B cell (primary cell): ENCODE measurements at places on chromosomes 4 and X.

- no peaks in the 10 kb centered on the region for H3K36me3 ChIP-seq
- H3K4me3 ChIP-seq = no peak overlapping the region
- no peak overlapping the region for H3K27ac ChIP-seq
- H3K4me1 ChIP-seq = peaks cover 3% of the 10 kb centered on the region
- no peaks in the 10 kb centered on the region for H3K27me3 ChIP-seq
- DNase-seq = no peak
These were observed 70.0 kb upstream of the MSX1 start for GRCh38 chr4:4789462-4789861.

DNA sequence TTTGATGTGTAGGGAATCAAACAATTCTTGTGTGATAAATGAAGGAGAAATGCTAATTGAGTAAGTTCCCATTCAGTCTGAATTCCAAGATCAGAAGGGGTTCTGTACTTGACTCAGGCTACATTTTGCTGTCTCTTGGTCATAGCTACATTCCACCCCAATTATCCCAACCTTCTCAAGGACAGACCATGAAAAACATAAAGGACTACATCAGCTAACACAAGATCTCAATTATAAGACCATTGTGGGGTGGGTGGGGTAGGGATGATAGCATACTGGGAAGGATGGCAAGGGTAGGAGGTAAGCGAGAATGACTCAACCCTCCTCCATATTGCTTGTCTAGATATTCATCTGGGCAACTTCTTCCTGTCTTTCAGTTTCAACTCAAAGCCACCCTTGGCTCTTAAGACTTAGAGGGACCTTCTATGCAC is 87.4 kb upstream of the ETNPPL start:
- no peaks in the 10 kb centered on the region for H3K36me3 ChIP-seq
- H3K27me3 ChIP-seq = no peaks in the 10 kb centered on the region
- H3K4me3 ChIP-seq = no peak overlapping the region
- no peak overlapping the region for H3K27ac ChIP-seq
- peaks cover 13% of the 10 kb centered on the region for H3K4me1 ChIP-seq

DNA sequence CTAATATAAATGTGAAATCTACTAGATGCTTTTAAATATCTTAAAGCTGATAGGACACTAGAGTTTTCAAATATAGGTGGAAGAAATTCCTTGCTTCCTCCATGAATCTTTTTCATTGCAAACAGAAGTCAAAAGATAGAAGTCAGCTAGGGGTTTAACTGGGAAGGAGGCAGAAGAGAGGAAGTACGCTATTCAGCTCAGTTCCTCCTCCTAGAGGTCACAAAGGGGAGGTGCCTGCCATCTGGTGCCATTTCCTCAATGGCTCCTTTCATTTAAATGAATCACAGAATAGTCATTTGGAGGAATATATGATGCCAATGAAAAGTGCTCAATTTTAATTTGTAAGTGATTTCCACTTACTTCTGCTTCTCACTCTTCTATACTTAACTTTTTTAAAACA is 8.5 kb downstream of the COL25A1 start:
- DNase-seq = peak; percentile 9
- H3K27me3 ChIP-seq = peaks cover 5% of the 10 kb centered on the region
- H3K36me3 ChIP-seq = no peaks in the 10 kb centered on the region
- H3K4me1 ChIP-seq = no peaks in the 10 kb centered on the region
- no peak overlapping the region for H3K4me3 ChIP-seq

GRCh38 chr4:98614094-98614493 is 44.3 kb downstream of the TSPAN5 start:
- H3K4me3 ChIP-seq = no peak overlapping the region
- H3K27ac ChIP-seq = no peak overlapping the region
- H3K36me3 ChIP-seq = no peaks in the 10 kb centered on the region
- H3K4me1 ChIP-seq = no peaks in the 10 kb centered on the region
- DNase-seq = no peak

DNA sequence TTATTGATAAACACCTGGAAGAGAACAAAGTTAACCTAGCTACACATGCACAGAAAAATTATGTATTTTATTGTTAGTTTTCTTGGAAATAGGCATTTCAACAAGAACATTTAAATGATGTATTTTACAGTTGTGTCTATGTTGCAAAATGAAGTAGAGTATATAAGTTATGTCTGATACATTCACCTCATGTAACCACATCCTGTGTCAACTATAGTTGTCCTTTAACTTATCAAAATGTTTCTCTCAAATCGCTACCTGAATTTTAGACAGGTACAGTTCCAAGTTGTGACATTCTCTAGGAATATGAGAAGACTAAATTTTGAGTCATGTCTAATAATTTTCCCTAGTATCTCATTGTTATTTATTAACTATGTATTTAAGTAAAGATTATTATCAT is 27.2 kb upstream of the TNIP3 start:
- no peaks in the 10 kb centered on the region for H3K4me1 ChIP-seq
- no peak for DNase-seq
- no peak overlapping the region for H3K27ac ChIP-seq
- no peaks in the 10 kb centered on the region for H3K36me3 ChIP-seq
- H3K4me3 ChIP-seq = no peak overlapping the region
- H3K27me3 ChIP-seq = no peaks in the 10 kb centered on the region

- H3K27me3 ChIP-seq = no peaks in the 10 kb centered on the region
These were observed 59.0 kb downstream of the CHM start for GRCh38 chrX:85988353-85988752.

- no peaks in the 10 kb centered on the region for H3K36me3 ChIP-seq
- H3K27me3 ChIP-seq = peaks cover 3% of the 10 kb centered on the region
- H3K27ac ChIP-seq = no peak overlapping the region
- H3K4me1 ChIP-seq = peaks cover 9% of the 10 kb centered on the region
- DNase-seq = no peak
These were observed 110.4 kb upstream of the TBC1D9 start for GRCh38 chr4:140866492-140867005.

- DNase-seq = no peak
- H3K36me3 ChIP-seq = no peaks in the 10 kb centered on the region
- H3K27ac ChIP-seq = no peak overlapping the region
- H3K4me1 ChIP-seq = no peaks in the 10 kb centered on the region
These were observed 140.2 kb upstream of the PJA1 start for GRCh38 chrX:69305333-69306062.

DNA sequence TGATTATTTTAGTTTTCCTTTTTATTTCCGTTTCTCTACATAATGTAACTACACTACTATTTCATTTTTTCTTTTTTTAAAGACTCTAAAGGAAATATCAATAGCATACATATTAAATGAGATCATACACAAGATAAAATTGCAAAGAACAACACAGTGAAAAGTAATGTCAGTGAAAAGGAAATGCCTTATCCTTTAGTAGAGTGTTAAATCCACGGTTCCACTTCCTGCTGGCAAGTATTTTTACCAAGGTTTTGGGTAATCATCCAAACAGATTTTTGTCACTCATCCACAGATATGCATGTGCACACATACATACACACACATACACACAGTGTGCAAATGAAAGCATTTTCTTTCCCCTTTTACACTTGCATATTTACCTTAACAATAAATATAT is 548.9 kb downstream of the PPP4R3C start:
- no peaks in the 10 kb centered on the region for H3K36me3 ChIP-seq
- H3K4me3 ChIP-seq = no peak overlapping the region
- H3K27ac ChIP-seq = no peak overlapping the region
- H3K4me1 ChIP-seq = no peaks in the 10 kb centered on the region

GRCh38 chrX:2732076-2732475 is 19.8 kb upstream of the XG start:
- no peak for DNase-seq
- H3K27me3 ChIP-seq = no peaks in the 10 kb centered on the region
- H3K36me3 ChIP-seq = peaks cover 2% of the 10 kb centered on the region

DNA sequence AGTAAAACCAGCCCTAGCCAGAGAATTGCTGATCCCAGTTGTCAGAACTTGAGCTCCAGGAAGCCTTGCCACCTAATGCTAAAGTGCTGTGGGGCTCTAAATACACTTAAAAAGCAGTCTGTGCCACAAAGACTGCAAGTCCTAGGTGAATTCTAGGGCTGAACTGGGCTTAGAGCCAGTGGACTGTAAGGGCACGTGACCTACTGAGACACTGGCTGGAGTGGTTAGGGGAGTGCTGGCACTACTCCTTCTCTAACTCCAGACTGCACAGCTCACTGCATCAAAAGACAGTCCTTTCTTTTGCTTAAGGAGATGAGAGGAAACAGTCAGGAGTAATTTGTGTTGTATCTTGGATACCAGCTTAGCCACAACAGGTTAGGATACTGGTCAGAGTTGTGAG is 1240.2 kb downstream of the FAM133A start:
- no peaks in the 10 kb centered on the region for H3K27me3 ChIP-seq
- no peaks in the 10 kb centered on the region for H3K4me1 ChIP-seq
- H3K36me3 ChIP-seq = no peaks in the 10 kb centered on the region
- no peak for DNase-seq

DNA sequence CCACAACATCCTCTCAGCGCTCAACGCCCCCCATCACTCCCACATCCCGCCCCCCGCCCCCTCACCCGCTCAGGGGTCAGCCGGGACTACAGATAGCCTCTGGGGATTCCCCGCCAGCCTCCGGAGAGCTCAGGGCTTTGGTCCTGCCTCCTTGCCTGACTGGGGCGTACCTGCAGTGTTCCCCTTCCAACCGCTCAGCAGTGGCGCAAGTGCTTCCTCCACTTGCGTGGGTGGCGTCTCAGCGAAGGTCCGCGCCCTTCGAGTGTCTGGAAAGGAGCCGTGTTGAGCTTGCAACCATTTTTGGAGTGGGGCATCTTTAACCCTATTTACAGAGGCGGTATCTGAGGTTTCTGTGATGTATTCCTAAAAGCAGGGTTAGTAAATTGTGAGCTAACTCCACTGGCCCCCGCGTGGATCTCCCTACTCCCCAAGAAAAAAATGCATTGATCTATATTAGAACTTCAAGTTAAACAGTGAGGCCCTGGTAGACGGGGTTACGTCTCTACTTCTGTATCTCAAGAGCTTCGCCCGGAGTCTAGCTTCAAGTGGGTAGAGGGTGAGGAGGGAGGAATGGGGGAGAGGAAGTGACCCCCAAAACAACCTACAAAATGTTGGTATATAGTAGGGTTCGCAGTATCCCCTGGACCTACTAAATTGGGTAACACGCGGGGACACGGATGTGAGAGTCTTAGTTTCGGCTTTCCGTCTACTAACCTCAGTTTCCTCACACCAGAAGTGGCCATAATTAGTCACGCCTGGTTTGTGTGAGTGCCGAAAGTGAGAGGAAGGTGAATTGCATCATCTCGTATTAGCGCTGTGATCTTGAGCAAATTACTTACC is 16.1 kb downstream of the NKX3-2 start:
- H3K36me3 ChIP-seq = no peaks in the 10 kb centered on the region
- no peak overlapping the region for H3K4me3 ChIP-seq
- H3K4me1 ChIP-seq = peaks cover 39% of the 10 kb centered on the region
- peak; percentile 49 for DNase-seq
- H3K27me3 ChIP-seq = peaks cover 82% of the 10 kb centered on the region
- H3K27ac ChIP-seq = no peak overlapping the region
